Glutamatergic neuron (in vitro differentiated cells): ENCODE measurements at places on chromosomes 1 and 21. TPM values are rescaled to one million over a fixed set of nuclear protein-coding genes. Genes with fewer than 3 reads are reported as not detected.

GMEB1 gene
- 21.2 TPM for total RNA-seq

FCGR3A gene
- not detected for total RNA-seq

DNA sequence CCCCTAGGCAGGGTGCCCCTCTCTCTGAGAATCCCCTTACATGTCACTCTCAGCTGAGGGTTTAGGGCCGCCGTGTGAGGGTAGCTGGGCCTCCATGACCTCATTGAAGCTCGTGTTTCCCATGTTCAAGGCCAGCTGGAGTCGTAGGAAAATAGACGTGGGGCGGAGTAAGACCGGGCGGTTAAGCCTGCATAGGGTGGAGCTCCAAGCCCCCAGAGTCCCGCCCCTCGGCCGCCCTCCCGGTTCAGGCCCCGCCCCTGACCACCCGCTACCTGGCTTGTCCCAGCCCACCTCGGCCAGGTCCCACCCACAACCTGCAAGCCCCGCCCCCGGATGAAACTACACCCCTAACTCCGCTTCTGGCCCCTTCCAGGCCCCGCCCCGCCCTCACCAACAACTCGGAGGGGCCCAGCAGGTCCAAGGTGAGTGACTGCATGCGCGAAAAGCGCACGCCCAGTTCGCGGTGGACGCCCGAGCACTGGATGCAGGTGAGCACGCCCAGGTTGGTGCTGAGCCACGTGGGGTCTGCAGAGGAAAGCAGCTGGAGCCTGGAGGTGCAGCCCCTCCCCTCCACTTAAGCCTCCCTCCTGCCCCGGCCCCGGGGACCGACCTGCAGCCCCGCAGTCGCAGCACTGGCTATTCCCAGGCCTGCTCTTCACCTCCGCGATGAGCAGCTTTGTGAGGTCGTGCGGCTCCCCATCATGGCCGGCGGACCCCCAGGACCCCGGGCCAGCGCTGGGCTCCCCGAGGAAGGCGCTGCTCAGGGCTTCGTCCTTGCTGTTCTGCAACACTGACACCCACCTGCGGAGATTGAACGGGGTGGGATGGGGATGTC is 12.2 kb upstream of the TCEA3 start:
- peak; percentile 27 for DNase-seq

- DNase-seq: no peak
These were observed 81.7 kb upstream of the ADAM30 start for GRCh38 chr1:119978018-119978505.

GRCh38 chr1:75472089-75472970 is 138.6 kb downstream of the SLC44A5 start:
- no peak for DNase-seq

- no peak for DNase-seq
These were observed 13.3 kb upstream of the EIF4G3 start for GRCh38 chr1:21189906-21190500.

- no peak for DNase-seq
These were observed 17.2 kb upstream of the RAB29 start for GRCh38 chr1:205792481-205792881.

DNA sequence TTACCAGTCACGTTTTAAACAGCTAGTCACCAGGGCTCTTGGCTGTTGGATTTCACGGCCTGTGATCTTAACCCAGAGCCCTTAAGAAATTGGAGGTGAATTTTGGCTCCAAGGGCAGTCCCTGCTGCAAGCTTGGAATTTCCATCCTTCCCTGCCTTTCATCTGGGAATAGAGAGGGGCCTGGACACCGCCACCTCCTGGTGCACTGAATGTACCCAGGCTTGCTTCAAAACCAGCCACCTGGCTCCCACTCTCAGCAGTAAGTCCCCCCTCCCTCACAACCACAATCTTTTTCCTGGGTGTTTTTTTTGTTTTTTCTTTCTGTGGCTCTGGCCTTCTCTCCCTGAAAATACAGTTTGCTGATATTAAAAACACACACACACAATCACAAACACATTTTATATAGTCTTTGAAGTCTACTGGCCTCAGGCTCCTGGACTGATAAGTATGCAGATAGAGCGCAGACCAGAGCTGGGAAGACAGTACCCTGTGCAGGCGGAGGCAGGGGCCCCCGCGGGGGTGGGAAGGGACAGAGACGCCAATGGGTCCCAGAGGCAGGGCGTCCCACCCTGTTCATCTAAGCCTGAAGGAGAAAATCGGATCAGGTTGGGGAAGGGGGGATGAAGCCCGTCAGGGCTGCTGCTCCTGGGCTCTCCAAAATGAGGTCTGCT is 65.8 kb upstream of the IGSF21 start:
- peak; percentile 42 for DNase-seq

DNA sequence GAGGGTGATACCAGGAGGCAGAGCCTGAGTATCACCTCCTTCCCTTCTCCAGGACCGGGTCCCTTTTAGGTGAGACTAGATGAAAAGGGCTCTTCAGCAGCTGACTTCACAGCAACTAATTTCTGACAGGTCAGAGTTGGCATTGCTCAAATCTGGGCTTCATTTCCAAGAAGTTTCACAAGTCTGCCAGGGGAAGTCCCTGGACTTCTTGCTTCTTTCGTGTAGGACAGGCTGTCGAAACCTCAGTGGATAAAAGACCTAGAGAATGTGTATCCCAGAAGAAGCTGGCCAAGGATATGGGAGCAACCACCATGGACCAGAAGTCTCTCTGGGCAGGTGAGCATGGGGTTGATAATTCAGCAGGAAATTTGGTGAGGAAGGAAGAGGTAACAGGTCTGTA is at the start of gene CHI3L2:
TSS of gene CHI3L2 (plus strand) at position 280 of the 400 bp plus-strand sequence. CDS start at position 297, 17 bp downstream.
- DNase-seq: no peak

- DNase-seq: no peak
These were observed 65.9 kb upstream of the GADD45A start for GRCh38 chr1:67619080-67619479.

DNA sequence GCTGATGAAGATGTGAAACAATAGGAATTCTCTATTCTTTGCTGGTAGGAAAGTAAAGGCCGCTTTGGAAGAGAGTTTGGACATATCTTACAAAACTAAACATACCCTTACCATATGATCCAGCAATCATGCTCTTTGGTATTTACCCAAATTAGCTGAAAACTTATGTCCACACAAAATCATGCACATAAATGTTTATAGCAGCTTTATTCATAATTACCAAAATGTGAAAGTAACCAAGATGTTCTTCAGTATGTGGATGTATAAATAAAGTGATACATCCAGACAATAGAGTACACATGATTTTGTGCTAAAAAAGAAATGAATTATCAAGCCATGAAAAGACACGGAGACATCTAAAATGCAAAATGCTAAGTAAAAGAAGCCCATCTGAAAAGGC is 98.7 kb upstream of the SLC35F3 start:
- DNase-seq: no peak
